Stimulated activated CD4-positive, alpha-beta T cell treated with anti-CD3 and anti-CD28 coated beads, Interleukin-1b, Interleukin-23, amount 100 ng/mL, for 1 hour (primary cell): ENCODE measurements at places on chromosomes 11 and 22.

DNA sequence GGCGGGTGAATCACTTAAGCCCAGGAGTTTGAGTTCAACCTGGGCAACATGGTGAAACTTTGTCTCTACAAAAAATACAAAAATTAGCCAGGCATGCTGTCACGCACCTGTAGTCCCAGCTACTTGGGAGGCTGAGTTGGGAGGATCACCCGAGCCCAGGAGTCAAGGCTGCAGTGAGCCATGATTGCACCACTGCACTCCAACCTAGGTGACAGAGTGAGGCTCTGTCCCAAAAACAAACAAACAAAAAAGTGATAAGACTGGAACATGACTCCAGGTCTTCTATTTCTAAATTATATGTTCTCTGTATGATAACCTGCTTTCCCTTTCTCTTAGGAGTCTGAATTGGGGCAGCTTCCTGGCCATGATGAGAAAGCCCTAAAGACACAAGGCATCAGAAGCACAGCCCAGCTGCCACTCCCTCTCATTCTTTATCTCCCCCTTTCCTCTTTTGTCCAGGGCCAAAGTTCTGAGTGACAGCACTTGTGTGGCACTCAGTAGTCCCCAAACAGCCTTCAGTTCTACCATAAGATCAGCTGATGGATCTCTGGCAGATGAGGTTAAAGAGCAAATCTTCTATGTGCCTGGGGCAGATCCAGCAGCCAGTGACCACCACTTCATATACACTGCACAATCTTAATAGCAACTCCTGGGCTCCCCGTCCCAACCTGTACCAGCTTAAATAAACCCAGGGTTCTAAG, 136.0 kb downstream of the C11orf58 start:
- DNase-seq: no peak

DNA sequence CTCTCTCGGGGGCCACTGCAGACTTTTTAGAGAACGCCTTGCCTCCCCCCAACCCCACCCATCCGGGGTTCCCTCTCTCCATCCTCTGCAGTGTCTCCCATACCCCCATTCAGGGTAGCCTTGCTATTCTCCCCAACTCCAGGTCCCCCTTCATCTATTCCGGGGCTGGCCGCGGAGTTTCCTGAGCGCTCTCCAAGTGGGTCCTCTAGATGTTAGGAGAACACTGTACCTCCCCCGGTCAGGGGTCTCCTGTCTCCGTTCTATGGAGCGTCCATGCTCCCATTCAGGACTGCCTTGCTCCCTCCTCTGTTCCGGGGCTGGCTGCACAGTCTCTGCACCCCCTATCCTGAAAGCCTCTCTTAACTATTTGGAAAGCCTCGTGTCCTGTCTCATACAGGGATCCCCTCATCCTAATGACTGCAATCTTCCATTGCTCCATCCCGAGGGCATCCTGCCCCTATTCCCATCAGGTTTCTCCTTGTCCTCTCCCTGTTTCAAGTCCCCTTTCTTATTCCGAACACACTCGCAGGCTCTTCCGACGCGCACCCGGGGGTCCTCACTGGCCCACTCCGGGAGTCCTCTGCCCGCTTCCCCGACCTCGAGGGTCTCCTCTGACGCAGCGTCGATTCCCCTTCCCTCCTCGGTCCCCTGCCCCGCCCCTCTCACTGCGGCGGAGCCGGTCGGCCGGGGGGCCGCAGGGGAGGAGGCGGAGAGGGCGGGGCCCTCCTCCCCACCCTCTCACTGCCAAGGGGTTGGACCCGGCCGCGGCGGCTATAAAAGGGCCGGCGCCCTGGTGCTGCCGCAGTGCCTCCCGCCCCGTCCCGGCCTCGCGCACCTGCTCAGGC, at the start of gene NEFH:
Gene NEFH (plus strand): TSS at position 802 of the 845 bp plus-strand sequence. CDS start 45 bp downstream, outside the sequence.
- no peak for DNase-seq

DNA sequence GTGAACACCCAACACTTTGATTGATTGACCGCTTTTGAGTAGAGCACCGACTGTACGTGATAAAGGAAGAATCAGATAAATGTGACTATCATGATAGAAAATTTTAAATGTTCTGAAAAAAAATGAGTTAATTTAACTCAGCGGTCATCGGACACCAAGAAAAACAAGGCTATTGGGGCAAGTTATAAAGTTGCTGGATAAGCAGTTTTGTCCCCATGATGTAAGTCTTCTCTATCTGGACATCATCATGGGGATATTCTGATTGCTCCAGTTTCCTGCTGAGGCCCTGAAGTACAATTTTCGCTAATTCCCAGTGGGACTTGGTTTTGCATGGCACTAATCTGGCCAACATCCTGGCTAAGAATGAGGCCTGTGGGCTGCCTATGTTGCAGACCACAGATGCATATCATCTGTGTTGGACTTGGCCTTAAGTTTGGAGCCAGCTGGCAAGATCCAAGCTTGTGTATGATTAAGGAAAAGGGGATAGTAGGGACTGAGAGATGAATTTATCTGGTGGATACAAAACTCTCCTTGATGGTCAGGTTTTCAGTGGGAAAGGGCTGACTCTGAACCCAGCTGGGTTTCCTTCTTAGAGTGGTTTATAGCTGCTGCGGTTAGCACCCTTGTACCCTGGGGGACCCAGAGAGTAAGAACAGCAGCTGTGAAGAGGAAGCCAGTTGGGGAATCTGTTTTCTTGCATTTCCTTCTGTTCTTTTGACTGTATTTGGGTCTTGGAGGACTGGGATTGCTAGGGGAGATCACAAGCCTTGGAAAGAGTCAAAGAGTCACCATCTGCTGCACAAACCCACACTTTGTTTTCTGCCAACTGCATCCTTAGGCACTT, 118.3 kb downstream of the SEZ6L start:
- no peak for DNase-seq

- DNase-seq: no peak
Measured at GRCh38 chr11:24738972-24739371, 242.1 kb downstream of the LUZP2 start.

DNA sequence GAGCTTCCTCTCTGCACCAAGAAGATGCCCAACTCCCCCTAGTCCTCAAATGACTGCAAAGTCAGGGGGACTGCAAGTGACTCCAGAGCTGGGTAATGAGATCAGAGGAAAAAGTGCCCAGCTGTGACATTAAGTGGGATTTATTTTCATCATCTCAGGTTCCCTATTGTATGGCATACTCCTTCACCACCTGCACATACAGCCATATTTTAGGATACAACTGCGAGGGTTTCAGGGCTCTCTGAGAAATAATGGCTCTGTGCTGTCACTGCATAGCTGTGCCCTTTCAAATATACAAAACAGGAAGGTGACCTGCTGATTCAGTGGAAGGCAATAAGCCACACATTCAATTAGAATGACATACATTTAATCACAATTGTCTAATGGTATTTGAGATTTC, 45.6 kb upstream of the PLET1 start:
- DNase-seq: no peak
